H1 (cell line): ENCODE measurements at places on chromosomes 4 and X.

DNA sequence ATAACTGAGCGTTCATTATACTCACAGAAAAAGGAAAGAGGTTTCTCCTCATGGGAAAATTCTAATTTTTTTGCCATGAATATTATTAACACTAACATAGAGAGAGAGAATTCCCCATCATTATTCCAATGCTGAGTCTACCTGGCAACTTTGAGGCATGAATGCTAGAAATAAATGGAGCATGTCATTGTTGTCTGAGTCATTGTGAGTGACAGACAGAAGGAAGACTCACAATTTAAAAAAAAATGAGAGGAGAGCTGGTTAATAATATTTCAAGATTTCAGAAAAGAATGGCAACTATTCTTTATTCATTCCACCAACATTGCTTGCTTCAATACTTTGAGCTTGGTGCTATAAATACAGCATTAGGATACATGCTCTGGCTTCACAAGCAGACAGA is 170.4 kb upstream of the HS3ST1 start:
- DNase-seq, result no peak

DNA sequence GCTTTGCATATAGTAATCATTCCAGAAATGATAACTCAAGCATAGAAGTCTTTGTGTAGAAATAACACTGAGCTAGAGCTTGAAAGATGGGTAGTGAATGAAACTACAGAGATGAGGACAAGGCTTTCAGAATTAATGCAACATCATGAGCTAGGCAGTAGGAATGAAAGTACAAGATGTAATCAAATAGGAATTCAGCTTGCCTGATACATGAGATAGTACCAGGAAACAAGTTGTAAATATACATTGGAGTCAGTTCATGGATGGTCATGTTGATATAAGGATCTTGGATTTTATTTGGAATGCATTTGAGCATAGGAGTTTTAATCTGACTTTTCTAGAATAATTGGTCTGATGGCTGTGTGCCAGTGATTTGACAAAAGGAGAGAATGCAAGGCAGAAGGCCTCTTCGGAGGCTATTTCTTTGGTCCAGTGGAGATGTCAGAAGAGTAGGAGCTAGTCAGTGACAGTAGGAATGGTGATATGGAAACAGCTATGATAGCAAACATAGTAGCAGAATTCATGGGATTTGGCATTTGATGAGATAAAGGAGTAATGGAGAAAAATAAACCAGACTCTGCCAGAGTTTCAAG is 206.4 kb upstream of the PACRGL start:
- no peak for DNase-seq

GRCh38 chrX:136694431-136695087 is 46.6 kb downstream of the CD40LG start:
- DNase-seq, result no peak

DNA sequence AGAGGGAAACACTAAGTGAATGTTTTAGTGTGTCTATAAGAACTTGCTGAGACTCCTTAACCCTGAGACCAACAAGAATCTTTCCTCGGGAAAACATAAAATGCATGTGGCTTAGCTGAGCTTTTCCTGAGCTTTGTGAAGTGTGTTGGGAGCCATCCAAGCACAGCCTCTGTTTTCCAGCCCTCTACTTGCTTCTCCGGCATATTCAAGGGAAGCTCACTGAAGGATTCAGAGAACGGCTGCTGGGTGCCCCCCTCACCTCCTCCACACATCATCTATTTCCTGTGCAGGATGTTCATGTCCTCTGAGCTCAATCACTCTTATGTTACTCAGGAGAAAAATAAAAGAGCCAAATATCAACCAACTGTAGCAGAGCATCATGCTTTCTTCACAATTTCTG is 492.1 kb downstream of the IL15 start:
- DNase-seq, result no peak

GRCh38 chrX:85112293-85112692 is 108.6 kb downstream of the APOOL start:
- no peak for DNase-seq

DNA sequence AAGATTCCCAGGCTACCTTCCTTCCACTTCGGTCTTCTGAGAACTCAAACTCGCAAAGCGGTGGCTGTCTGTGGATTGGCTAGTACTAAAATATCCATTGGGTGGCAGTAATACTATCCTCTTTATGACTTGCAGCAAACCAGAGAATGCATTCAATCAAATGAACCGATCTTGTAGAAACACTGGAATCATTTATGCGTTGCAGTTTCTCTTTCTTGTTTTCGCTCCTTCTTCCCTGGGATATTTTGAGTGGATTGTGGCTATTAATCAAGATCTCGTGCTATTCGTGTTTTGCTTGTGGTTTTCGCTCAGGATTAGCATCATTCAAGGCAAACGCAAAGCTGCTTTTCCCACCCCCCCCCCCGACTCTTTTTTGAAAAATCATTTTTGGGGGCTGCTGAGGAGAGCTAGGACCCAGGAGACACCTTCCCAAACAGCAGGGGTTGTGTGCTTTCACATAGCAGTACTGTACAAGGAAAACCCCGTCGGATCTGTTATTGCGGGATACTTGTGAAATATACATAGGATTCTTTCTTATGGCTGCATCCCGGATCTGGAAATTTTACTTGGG is at the start of gene IL1RAPL1:
Gene IL1RAPL1 (plus strand): TSS at position 466 of the 571 bp plus-strand sequence.
- no peak for DNase-seq

DNA sequence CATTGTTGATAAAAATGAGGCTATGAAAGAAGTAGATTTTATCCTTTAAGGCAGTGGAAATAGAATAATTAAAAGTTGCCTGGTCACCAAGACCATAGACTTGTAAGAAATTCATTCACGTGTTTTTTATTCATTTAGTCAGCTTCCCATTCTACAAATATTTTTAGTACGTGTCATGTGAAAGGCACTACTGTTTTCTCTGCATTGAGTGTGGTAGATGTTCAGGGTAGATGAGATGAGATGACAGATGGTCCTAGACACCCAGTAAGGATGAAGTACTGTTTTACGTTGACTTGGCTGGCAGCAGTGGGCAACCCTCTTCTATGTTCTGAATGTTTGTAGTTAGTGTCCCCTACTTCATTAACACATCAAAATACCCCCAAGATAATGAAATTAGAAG is 228.1 kb downstream of the ARHGAP24 start:
- DNase-seq, result no peak

DNA sequence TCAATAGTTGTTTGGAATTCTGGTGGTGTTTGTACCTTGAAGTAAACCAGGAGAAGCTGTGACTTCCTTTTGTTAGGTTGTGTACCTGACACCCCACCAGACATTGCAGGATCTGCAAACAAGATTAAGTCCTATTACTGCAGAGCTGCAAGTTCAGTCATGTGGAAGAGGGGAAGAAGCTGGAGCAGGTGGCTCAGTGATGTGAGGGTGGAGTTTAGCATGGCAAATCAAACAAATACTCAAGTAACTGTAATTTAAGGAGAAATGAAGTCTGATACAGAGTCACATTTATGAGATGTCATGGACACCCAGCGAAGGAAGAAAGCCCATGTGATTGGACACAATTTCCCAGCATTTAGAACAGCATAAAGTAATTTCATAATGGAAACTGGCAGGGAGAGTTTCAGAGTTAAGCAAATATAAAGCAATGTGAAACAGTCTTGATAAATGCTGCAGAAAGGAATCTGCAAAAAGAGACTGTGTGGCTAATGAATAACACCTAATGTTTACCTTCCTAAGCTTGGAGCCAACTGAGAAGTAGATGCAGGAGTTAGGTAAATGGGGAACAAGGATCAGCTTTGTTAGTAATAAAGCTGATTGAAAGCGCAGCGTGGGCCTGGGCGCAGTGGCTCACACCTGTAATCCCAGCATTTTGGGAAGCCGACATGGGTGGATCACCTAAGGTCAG is 249.1 kb downstream of the GBA3 start:
- DNase-seq, result no peak

- no peak for DNase-seq
These were observed 16.6 kb upstream of the ERCC6L start for GRCh38 chrX:72255445-72255844.

- no peak for DNase-seq
These were observed 7.6 kb downstream of the WFS1 start for GRCh38 chr4:6277139-6277802.

- no peak for DNase-seq
These were observed 77.0 kb downstream of the LUZP4 start for GRCh38 chrX:115366535-115366934.

DNA sequence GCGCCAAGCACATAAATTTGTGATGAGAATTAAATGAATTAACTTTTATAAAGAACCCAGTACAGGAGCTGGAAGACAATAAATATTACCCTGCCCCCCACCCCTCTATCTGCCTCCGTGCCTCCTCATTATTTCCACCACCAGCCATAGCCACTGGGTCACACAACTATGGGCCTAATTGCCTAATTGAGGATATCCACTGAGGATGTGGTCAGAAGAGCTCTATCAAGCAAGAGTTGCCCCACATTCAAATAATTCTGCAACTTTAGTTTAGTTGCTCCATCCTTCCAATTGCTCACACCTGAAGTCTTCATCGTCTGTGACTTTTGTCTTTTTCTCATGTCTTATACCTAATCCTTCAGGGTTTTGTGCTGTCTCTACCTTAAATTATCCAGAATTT is 9.5 kb upstream of the CXCL8 start:
- no peak for DNase-seq

GRCh38 chr4:74805601-74806000 is 11.3 kb upstream of the BTC start:
- no peak for DNase-seq
